ENCODE measurements at places on chromosomes 1 and 21.

DNA sequence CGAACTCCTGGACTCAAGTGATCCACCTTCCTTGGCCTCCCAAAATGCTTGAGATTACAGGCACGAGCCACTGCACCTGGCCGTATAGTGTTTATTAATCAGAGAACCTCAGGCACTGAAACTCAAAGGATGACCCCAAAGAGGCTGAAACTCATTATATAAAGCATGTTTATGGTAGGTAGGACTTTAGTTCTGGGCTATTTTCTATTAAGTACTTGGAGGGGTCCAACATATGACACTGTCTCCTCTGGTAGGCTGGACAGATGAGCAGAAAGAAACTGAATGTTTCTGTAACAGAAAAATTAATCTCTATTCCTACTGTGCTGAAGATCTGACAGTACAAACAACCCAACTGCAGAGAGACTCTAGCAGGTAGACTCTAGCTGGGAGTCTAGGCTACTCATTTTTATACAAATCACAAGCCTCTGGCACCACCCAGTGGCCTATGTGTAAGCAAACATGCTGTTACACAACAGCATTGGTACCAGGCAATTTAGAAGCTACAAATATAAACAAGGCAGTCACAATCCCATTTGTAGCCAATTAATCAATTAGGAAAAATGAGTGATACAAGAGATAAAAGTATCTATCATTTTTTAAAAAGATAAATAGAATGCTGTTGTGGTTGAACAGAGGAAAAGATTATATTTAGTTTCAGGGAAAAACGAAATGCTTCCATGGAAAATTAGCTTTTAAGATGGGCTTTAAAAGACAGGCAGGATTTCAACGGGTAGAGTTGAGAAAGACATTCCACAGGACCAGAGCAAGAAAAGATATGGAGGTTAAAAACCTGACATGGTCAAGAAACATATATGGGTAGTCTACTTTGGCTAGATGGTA is 10.4 kb downstream of the DCAF8 start:
- H3K27me3 ChIP-seq = no peaks in the 10 kb centered on the region
- peak; percentile 52 for DNase-seq
- peaks cover 15% of the 10 kb centered on the region for H3K4me1 ChIP-seq
- no peak overlapping the region for H3K4me3 ChIP-seq
- H3K36me3 ChIP-seq = peaks cover 13% of the 10 kb centered on the region

GRCh38 chr1:81950591-81951244 is 150.0 kb downstream of the ADGRL2 start:
- H3K27ac ChIP-seq = no peak overlapping the region
- H3K36me3 ChIP-seq = no peaks in the 10 kb centered on the region
- DNase-seq = no peak
- H3K4me3 ChIP-seq = no peak overlapping the region

- H3K27ac ChIP-seq = no peak within 1 kb of the TSS
- H3K36me3 ChIP-seq = peaks cover 5% of the 10 kb centered on the region
- H3K27me3 ChIP-seq = peaks cover 12% of the 10 kb centered on the region
- H3K4me1 ChIP-seq = no peaks in the 10 kb centered on the region
- no peak within 1 kb of the TSS for H3K4me3 ChIP-seq
Observed at GRCh38 chr1:220272047-220272840, at the start of gene RAB3GAP2. TSS of gene RAB3GAP2 (minus strand) at chr1:220272453. CDS start at chr1:220272337, 116 bp downstream.

DNA sequence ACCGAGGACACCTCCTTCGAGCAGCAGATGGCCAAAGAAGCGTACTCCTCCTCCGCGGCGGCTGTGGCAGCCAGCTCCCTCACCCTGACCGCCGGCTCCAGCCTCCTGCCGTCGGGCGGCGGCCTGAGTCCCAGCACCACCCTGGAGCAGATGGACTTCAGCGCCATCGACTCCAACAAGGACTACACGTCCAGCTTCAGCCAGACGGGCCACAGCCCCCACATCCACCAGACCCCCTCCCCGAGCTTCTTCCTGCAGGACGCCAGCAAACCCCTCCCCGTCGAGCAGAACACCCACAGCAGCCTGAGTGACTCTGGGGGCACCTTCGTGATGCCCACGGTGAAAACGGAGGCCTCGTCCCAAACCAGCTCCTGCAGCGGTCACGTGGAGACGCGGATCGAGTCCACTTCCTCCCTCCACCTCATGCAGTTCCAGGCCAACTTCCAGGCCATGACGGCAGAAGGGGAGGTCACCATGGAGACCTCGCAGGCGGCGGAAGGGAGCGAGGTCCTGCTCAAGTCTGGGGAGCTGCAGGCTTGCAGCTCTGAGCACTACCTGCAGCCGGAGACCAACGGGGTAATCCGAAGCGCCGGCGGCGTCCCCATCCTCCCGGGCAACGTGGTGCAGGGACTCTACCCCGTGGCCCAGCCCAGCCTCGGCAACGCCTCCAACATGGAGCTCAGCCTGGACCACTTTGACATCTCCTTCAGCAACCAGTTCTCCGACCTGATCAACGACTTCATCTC is 106.8 kb upstream of the VAMP3 start:
- H3K36me3 ChIP-seq = no peaks in the 10 kb centered on the region
- DNase-seq = no peak
- H3K27me3 ChIP-seq = peaks cover 9% of the 10 kb centered on the region

Measured in central memory CD8-positive, alpha-beta T cell (primary cell).